ENCODE measurements at places on chromosomes 16 and 17. TPM values are rescaled to one million over a fixed set of nuclear protein-coding genes. Genes with fewer than 3 reads are reported as not detected.
A peak's percentile ranks its signal among the peaks of the same experiment; 100 is the strongest.

DNA sequence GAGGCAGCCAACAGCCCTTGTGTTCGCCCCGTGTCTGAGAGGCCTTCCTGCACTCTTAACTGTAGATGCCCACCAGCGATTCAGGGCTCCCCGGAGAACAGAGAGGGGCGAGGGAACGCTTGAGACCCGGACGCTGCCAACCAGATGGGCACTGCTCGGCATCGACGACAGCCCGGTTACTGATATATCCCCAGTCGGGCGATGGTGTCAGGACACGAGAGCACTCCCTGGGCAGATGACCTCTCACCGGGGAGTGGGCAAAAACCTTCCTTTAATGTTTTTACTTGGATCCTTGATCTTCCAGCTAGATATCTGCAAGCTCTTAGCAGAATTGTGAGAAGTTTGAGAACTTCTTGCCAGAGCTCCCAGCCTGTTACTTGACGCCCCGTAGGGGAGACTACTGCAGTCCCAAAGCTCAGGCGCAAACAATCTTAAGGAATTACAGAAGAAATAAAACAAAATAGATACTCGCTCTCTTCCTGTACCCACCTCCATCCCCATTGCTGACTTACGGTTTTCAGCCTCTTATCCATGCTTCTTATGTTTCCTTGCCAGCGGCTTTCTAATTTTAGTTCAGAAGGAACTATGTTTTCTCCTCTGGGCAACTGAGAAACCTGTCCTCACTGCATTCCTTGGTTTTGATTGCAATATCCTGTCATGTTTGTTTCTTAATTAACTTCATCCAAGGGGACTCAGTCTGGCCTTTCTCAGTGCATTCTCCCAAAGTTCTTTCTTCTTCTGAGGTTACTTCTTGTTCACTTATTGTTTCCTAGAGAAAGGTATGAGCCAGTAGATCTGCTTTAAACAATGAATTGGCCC lies 845 bp downstream of the SP2 start:
- peaks cover 45% of the 10 kb centered on the region for H3K4me1 ChIP-seq
- no peaks in the 10 kb centered on the region for H3K27me3 ChIP-seq
- peak overlapping the region; percentile 94 for H3K27ac ChIP-seq
- no peak for DNase-seq
- no peaks in the 10 kb centered on the region for H3K36me3 ChIP-seq
- H3K4me3 ChIP-seq, result peak overlapping the region; percentile 83

DNA sequence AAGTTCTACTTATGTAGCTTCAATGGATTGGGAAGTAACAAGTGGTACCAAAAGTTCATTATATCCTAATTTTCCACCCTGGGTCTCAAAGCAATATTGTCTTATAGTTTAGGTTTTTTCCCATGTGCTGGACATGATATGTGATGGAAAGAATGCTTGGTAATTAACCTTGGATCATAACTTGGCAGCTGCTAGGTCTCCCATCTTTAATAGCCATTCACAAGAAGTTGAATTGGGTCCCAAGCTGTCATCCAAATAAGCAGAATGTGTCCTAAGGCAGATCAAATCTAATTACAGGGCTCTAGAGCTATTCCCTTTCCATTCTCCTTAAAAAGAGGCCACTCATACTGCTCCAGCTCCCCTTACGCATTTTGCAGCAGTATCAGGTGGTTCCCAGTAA lies 44.7 kb upstream of the KCNJ16 start:
- H3K27me3 ChIP-seq, result no peaks in the 10 kb centered on the region
- no peak for DNase-seq
- H3K36me3 ChIP-seq, result no peaks in the 10 kb centered on the region

GRCh38 chr16:7025616-7026190 lies 306.9 kb upstream of the RBFOX1 start:
- no peaks in the 10 kb centered on the region for H3K4me1 ChIP-seq
- H3K27me3 ChIP-seq, result no peaks in the 10 kb centered on the region
- H3K36me3 ChIP-seq, result no peaks in the 10 kb centered on the region

DNA sequence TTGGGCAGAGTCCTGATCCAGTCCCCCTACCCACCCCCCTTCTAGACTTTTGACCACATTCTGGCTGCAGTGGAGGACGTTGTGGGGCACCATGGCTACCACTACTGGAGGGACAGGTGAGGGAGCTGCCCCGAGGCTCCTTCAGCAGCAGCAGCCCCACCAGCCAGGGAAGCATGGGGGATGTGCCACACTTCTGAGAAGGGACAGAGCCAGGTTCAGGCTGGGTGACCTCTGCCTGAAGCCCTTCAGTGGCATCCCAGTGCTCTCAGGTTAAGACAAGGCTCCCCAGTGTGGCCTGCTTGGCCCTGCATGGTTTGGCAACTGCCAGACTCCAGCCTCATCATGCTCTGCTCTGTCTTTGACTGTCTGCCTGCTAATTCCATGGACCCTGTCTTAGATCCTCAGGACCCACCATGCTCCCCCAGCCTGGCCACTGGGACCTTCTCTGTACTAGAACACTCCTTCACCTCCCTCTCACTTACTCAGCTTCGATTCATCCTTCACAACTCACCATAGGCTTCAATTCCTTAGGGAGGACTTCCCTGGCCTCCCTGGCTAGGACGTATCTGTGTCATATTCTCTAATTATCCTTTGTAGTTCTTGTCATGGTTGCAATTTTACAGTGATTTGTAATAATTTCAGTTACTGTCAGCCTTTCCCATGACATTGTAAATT lies 8.8 kb downstream of the SLC9A5 start:
- DNase-seq, result peak; percentile 82
- no peaks in the 10 kb centered on the region for H3K27me3 ChIP-seq
- H3K4me1 ChIP-seq, result peaks cover 4% of the 10 kb centered on the region

GRCh38 chr16:46709469-46710005 lies 20.1 kb downstream of the ORC6 start:
- H3K27ac ChIP-seq, result no peak overlapping the region
- peaks cover 2% of the 10 kb centered on the region for H3K27me3 ChIP-seq
- no peaks in the 10 kb centered on the region for H3K4me1 ChIP-seq
- no peak overlapping the region for H3K4me3 ChIP-seq
- no peak for DNase-seq

GRCh38 chr16:72635694-72636093 lies 412.2 kb downstream of the ZFHX3 start:
- no peak overlapping the region for H3K27ac ChIP-seq
- no peaks in the 10 kb centered on the region for H3K4me1 ChIP-seq
- H3K4me3 ChIP-seq, result no peak overlapping the region
- peaks cover 10% of the 10 kb centered on the region for H3K36me3 ChIP-seq
- H3K27me3 ChIP-seq, result no peaks in the 10 kb centered on the region
- no peak for DNase-seq

- H3K4me3 ChIP-seq, result no peak overlapping the region
- H3K4me1 ChIP-seq, result no peaks in the 10 kb centered on the region
- H3K27ac ChIP-seq, result no peak overlapping the region
- H3K36me3 ChIP-seq, result no peaks in the 10 kb centered on the region
- H3K27me3 ChIP-seq, result no peaks in the 10 kb centered on the region
- no peak for DNase-seq
Observed at GRCh38 chr16:83581994-83582747, 225.6 kb upstream of the HSBP1 start.

DNA sequence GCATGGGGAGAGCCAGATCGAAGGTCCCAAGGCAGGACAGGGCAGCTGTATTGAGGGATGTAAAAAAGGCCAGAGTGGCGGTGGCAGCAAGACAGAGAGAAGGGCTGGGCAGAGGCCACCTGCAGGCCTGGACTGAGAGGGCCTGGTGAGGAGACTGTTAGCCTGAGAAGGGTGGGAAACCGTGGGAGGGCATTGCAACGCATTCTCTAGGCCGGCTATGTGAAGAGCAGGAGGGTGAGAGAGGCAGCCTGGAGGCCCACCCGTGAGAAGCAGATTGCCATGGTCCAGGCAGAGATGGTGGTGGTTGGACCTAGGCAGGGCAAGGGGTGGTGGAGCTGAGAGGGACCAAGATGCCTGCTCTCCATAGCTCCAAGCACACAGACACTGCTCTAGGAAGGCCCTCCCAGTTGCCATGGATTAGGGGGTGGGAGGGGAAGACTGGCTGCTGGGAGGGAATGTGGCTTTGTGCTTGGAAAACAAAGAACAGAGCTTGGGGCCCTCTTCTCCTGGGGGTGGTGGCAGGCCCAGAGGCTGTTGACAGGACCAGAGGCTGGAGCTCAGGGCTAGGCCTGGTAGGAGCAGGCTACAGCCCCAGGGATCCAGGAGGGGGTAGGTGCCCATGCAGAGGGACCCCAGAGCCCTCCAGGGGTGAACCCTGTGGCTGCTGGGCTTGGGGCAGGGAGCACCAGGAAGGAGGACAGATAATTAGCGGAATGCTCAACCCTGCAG lies 12.4 kb upstream of the TCAP start:
- H3K4me1 ChIP-seq, result peaks cover 11% of the 10 kb centered on the region
- no peak overlapping the region for H3K4me3 ChIP-seq
- no peak for DNase-seq

FBXO31 gene
- 30.6 TPM for total RNA-seq

OMG gene
- total RNA-seq, result not detected

ABI3 gene
- not detected for total RNA-seq

UBE2I gene
- 97.9 TPM for total RNA-seq

RAB40C gene
- 19.6 TPM for total RNA-seq
